ENCODE measurements at places on chromosomes 3 and 15. TPM values are rescaled to one million over a fixed set of nuclear protein-coding genes. Genes with fewer than 3 reads are reported as not detected.
A peak's percentile ranks its signal among the peaks of the same experiment; 100 is the strongest.

DNA sequence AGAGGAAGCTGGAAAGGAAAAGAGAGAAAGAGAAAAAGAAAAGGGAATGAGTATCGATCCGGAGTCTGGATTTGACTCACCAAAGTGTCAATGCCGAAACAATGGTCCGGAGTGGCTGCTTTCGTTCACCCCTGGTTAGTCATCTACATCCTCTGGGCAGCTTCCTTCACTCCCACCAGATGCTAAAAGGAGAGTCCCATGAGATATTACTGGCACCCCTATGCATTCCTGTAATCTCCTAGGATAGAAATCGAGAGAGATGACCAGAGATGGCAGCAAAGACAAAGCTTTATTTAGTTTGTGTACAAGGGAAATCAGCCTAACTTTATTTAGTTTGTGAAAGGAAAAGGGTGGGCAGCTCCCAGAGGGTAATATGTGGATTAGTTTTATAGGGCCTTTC, 622.2 kb downstream of the ZPLD1 start:
- H3K4me3 ChIP-seq: no peak overlapping the region
- no peaks in the 10 kb centered on the region for H3K4me1 ChIP-seq
- no peak for DNase-seq
- no peaks in the 10 kb centered on the region for H3K36me3 ChIP-seq

DNA sequence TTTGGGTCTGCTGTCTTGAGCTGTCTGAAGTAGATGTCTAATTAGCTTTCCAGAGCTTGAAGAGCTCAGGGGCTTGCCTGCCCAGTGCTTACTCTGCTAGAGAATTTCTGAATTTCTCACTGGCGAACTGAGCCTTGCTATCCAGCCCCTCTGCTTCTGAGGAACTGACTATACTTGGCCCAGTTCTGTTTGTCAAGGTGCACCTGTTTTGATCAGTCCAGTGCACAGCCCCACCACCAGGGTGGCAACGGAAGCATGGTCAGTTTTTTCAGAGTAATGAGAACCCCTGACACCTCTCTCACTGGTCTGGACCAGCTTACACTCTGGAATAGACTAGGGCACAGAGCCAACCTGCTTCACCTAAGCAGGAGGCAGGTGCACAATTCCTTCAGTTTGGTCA, 25.2 kb downstream of the ITGB5 start:
- DNase-seq: no peak
- H3K4me1 ChIP-seq: no peaks in the 10 kb centered on the region
- H3K27ac ChIP-seq: no peak overlapping the region
- peaks cover 4% of the 10 kb centered on the region for H3K27me3 ChIP-seq
- H3K36me3 ChIP-seq: no peaks in the 10 kb centered on the region

DNA sequence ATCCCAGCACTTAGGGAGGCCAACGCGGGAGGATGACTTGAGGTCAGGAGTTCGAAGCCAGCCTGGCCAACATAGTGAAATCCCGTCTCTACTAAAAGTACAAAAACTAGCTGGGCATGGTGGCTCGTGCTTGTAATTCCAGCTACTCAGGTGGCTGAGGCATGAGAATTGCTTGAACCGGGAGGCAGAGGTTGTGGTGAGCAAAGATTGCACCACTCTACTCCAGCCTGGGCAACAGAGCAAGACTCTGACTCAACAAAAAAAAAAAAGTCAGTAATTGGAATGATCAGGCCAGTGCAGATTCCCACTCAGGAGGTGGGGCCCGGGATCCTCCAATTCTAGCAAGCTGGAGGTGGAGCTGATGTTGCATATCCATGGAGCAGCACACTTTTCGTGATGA, 5.6 kb downstream of the CFAP92 start:
- H3K36me3 ChIP-seq: no peaks in the 10 kb centered on the region
- no peak overlapping the region for H3K4me3 ChIP-seq

- no peaks in the 10 kb centered on the region for H3K27me3 ChIP-seq
- H3K4me3 ChIP-seq: no peak overlapping the region
- no peak overlapping the region for H3K27ac ChIP-seq
Observed at GRCh38 chr15:75923756-75924155, 20.1 kb downstream of the FBXO22 start.

GRCh38 chr3:37489355-37489754, 315.0 kb upstream of the LRRFIP2 start:
- no peak for DNase-seq
- H3K36me3 ChIP-seq: no peaks in the 10 kb centered on the region
- no peaks in the 10 kb centered on the region for H3K4me1 ChIP-seq
- H3K27ac ChIP-seq: no peak overlapping the region

DNA sequence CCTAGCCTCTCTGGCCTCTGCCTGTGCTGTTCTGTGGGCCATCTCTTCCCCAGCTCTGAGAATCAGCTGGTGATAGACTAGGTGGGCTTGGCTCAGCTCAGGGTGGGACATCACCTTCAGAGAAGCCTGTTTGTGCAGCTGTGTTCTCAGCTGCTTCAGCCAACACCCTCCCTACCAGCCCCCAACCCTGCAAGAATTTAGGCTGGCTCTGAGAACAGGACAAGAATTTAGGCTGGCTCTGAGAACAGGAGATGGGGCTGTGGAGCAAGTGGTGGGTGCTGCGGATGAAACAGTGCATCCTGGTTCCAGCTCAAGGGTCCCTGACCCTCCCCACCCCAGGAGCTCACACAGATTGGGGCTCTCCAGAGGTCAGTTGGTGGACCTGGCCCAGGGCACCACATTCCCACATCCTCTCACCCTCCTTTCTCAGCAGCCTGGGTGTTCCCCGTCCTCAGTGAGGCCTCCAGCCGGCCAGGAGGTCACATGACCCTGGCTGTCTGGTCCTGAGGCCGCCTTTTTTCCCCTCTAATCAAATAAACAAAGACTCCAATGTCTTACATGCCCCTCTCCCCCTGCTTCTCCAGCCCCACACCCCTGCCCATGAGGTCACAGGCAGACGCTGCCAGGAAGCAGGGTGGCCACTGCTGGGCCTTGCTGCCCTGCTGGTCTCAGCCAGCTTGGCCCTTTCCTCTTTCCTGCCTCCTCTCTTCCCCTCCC, 14.9 kb downstream of the PLEKHO2 start:
- no peak overlapping the region for H3K4me3 ChIP-seq
- H3K36me3 ChIP-seq: peaks cover 5% of the 10 kb centered on the region
- no peaks in the 10 kb centered on the region for H3K4me1 ChIP-seq
- DNase-seq: no peak
- H3K27ac ChIP-seq: peak overlapping the region; percentile 32

GRCh38 chr3:184171562-184171961, 3.1 kb upstream of the AP2M1 start:
- H3K4me1 ChIP-seq: peaks cover 6% of the 10 kb centered on the region
- no peak for DNase-seq
- H3K27ac ChIP-seq: no peak overlapping the region
- no peak overlapping the region for H3K4me3 ChIP-seq
- H3K27me3 ChIP-seq: no peaks in the 10 kb centered on the region

DNA sequence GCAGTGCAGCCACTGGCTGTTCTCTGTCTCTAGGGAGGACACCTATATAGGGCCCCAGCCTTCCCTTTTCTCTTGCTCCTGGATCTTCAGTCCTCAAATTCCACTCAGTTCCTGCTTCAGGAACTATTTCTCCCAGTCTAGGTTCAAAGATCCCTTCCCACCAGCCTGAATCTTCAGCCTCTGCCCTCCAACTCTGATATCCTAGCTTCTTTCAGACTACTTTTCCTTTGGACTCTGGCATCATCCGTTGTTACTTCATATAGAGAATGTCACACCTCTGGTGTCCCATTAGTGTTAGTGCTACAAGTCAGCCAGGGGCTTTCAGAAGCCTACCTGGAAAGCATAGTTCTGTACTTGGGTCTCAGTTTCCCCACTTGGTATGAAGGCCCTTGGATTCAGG, 10.0 kb upstream of the HPS3 start:
- no peaks in the 10 kb centered on the region for H3K4me1 ChIP-seq
- H3K27ac ChIP-seq: no peak overlapping the region
- peaks cover 3% of the 10 kb centered on the region for H3K27me3 ChIP-seq

DNA sequence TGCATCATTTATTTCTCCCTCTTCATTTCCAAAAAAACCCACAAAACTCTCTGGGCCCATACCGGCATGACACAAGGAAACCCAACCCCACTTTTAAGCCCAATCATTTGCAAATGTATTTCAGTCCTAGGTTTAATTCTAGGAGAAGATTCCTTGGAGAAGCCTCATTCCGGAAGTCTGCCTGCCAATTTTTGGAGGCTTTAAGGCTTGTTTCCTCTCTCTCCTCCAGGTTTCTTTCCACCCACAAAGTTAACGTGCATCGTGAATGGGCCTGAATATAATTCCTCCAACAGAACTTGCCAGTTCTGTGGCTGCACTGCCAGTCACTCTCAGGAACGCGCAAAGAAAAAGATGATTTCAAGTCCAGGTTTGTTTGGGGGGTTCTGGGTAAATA, 69.9 kb upstream of the FOXP1 start:
- H3K36me3 ChIP-seq: no peaks in the 10 kb centered on the region
- H3K27me3 ChIP-seq: no peaks in the 10 kb centered on the region
- H3K4me3 ChIP-seq: no peak overlapping the region
- H3K27ac ChIP-seq: no peak overlapping the region
- DNase-seq: no peak

DNA sequence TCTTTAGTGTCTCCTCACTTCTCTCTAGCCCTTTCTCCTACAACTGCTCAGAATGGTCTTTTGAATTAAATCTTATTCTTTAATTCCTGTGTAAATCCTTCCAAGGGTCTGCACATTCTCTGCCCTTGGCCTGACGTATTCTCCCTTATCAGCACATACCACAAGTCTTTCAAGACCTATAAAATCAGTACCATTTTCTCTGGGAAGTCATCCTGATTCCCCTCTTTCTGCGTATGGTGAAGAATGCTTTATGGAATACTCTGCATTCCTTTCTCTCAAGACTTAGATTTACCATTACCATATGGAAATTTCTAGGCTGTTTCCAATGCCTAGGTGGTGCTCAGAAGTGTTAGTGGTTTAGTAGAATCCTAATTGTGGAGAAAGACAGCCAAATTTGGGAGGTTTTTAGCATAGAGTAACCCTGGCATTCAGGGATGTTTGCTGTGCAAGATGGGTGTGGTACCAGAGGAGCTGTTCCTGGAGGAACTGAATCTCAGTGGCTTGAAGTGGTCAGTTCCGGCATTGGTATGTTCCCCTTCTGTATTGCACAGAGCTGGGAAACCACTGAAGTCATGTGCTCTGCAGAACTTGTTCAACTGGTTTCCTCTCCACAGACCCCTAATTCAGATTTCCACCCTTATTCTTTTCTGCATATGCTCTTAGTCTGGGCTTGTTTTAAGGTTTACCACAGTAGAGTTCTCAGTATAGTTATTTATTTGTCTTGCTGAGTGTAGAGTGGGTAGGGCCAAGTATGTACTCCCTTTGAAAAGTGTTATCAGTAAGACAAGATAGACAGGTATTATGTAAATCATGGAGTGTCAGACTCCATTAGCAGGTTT, 24.5 kb downstream of the IQGAP1 start:
- H3K4me1 ChIP-seq: peaks cover 48% of the 10 kb centered on the region
- H3K4me3 ChIP-seq: no peak overlapping the region
- no peaks in the 10 kb centered on the region for H3K27me3 ChIP-seq
- no peak overlapping the region for H3K27ac ChIP-seq

- no peaks in the 10 kb centered on the region for H3K36me3 ChIP-seq
- H3K4me1 ChIP-seq: no peaks in the 10 kb centered on the region
- H3K4me3 ChIP-seq: no peak overlapping the region
- no peak overlapping the region for H3K27ac ChIP-seq
- no peak for DNase-seq
Observed at GRCh38 chr3:28601291-28601690, 252.7 kb upstream of the AZI2 start.

GRCh38 chr3:168053115-168053514, 42.6 kb downstream of the GOLIM4 start:
- no peak overlapping the region for H3K27ac ChIP-seq
- no peaks in the 10 kb centered on the region for H3K4me1 ChIP-seq
- no peak overlapping the region for H3K4me3 ChIP-seq

- no peaks in the 10 kb centered on the region for H3K27me3 ChIP-seq
- H3K4me3 ChIP-seq: no peak overlapping the region
- no peaks in the 10 kb centered on the region for H3K4me1 ChIP-seq
- no peaks in the 10 kb centered on the region for H3K36me3 ChIP-seq
- DNase-seq: no peak
- no peak overlapping the region for H3K27ac ChIP-seq
Observed at GRCh38 chr15:40243126-40243810, 4.4 kb downstream of the PAK6 start.

GRCh38 chr15:74178326-74179100, 5.0 kb downstream of the ISLR start:
- H3K27me3 ChIP-seq: no peaks in the 10 kb centered on the region
- no peak for DNase-seq
- H3K36me3 ChIP-seq: no peaks in the 10 kb centered on the region
- no peaks in the 10 kb centered on the region for H3K4me1 ChIP-seq

GRCh38 chr3:142958707-142959106, 4.8 kb downstream of the PAQR9 start:
- no peaks in the 10 kb centered on the region for H3K4me1 ChIP-seq
- no peak for DNase-seq
- no peak overlapping the region for H3K27ac ChIP-seq
- H3K36me3 ChIP-seq: no peaks in the 10 kb centered on the region
- H3K27me3 ChIP-seq: peaks cover 19% of the 10 kb centered on the region
- H3K4me3 ChIP-seq: no peak overlapping the region

DNA sequence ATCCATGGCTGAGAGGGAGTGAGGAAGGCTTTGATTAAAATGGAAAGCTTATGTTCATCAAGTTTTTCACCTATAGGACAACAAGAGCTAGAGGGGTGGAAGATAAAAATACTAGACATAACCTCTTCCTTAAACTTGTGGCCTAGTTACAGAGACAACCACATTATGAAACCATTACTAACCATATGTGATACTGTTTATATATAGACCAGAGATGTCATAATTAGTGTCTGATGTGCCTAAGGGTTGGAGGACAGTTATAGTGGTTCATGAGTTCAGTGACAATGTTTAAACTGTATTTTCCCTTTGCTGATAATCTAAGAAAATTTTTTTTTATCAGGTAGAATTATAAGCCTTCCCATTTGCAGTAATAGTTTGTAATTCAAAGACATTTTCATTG, 23.7 kb downstream of the PHLDB2 start:
- H3K27ac ChIP-seq: no peak overlapping the region
- DNase-seq: no peak
- no peaks in the 10 kb centered on the region for H3K36me3 ChIP-seq
- no peaks in the 10 kb centered on the region for H3K27me3 ChIP-seq

- no peaks in the 10 kb centered on the region for H3K27me3 ChIP-seq
- H3K36me3 ChIP-seq: no peaks in the 10 kb centered on the region
- H3K4me1 ChIP-seq: no peaks in the 10 kb centered on the region
- H3K27ac ChIP-seq: no peak overlapping the region
- H3K4me3 ChIP-seq: no peak overlapping the region
- no peak for DNase-seq
Observed at GRCh38 chr3:116276675-116277074, 168.6 kb downstream of the LSAMP start.

GRCh38 chr15:34722439-34722836, 32.4 kb downstream of the GJD2 start:
- H3K36me3 ChIP-seq: no peaks in the 10 kb centered on the region
- H3K27me3 ChIP-seq: no peaks in the 10 kb centered on the region
- no peak for DNase-seq
- H3K4me1 ChIP-seq: no peaks in the 10 kb centered on the region

The TRANK1 gene
- total RNA-seq: 96.0 TPM

The MITF gene
- 0.18 TPM for total RNA-seq

The BBX gene
- 75.7 TPM for total RNA-seq

The KLHL40 gene
- not detected for total RNA-seq

The ENTPD3 gene
- total RNA-seq: not detected

The GOLGA8J gene
- total RNA-seq: not detected

The CCDC80 gene
- not detected for total RNA-seq

The VPS39 gene
- 103 TPM for total RNA-seq

The CFAP92 gene
- 0.26 TPM for total RNA-seq

The CCR9 gene
- 8.1 TPM for total RNA-seq

The CIDEC gene
- 0.66 TPM for total RNA-seq

The KY gene
- total RNA-seq: not detected

The SCG3 gene
- total RNA-seq: not detected

The HTR3E gene
- total RNA-seq: not detected

The DNAH12 gene
- 0.28 TPM for total RNA-seq

The CYP8B1 gene
- 0.13 TPM for total RNA-seq

The CYP1A2 gene
- total RNA-seq: not detected
